ENCODE measurements at places on chromosomes 13 and 19. TPM values are rescaled to one million over a fixed set of nuclear protein-coding genes. Genes with fewer than 3 reads are reported as not detected.

- DNase-seq, result no peak
Measured at GRCh38 chr19:40219721-40220276, 1.6 kb upstream of the TTC9B start.

DNA sequence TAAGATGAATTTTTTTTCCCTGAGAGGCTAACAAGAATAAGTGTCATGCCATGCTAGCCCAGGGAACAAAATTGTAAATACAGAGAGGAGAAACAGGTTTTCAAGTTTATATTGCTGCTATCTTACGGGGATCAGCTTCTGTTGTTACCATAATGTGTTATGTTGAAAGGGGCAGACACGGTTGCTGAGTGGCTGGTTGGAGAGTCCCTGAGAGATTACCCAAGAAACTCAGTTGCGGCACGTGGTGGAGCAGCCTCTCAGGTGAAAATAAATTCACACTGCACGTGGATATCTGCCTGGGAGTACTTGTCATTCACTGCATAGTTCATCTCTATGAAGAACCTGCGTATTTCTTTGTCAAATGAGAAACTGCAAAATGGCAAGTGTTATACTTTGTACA is 293.6 kb downstream of the TDRD3 start:
- no peak for DNase-seq

- no peak for DNase-seq
Measured at GRCh38 chr13:102033857-102034331, 368.0 kb downstream of the FGF14 start.

The MYADM gene
- 65.5 TPM for total RNA-seq

The IL4I1 gene
- 0.76 TPM for total RNA-seq

The IGFL4 gene
- not detected for total RNA-seq

The AMER2 gene
- not detected for total RNA-seq

The CGB1 gene
- not detected for total RNA-seq

The POSTN gene
- 0.13 TPM for total RNA-seq
